T-helper 22 cell (primary cell): ENCODE measurements at places on chromosomes 16 and 17.

DNA sequence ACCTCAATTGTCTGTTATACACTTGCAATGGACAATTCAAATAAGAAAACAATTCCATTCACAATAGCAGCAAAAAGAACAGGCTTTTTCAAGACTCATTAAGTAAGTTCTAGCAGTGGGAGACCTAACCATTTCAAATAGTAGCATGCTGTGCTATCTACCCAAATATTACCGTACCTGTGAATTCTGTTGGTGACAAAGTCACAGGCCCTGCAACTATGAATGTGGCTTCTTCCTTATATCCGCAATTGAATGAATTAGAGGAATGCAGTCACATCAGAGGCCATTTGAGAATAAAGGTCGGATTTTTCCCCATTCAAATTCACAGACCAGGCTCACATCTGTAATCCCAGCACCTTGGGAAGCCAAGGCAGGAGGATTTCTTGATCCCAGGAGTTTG is 800 bp upstream of the NME4 start:
- no peak for DNase-seq

- DNase-seq: no peak
These were observed 79.9 kb upstream of the MON1B start for GRCh38 chr16:77111056-77111565.

DNA sequence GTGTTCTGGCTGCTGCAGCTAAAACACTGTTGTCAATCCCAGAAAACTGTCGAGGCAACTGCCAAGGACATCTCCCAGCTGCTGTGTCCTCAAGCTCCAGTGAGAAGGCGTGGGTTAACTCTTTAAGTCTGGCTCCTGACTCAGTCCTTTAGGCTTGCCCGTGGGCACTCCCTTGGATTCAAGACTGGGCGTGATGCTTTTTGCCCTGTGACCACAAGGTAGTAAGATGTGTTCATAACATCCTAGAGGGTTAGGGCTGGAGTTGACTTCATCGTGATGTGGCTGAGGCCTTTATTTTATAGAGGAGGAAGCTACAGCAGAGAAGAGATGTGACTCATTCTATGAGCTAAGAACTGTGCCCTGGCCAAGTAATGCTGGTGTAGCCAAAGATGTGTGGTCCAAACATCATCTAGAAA is 50.9 kb upstream of the TEKT3 start:
- DNase-seq: no peak

GRCh38 chr17:13777003-13777402 is 175.3 kb upstream of the HS3ST3A1 start:
- no peak for DNase-seq

GRCh38 chr17:48546137-48546923 is 1.4 kb upstream of the HOXB2 start:
- DNase-seq: no peak

DNA sequence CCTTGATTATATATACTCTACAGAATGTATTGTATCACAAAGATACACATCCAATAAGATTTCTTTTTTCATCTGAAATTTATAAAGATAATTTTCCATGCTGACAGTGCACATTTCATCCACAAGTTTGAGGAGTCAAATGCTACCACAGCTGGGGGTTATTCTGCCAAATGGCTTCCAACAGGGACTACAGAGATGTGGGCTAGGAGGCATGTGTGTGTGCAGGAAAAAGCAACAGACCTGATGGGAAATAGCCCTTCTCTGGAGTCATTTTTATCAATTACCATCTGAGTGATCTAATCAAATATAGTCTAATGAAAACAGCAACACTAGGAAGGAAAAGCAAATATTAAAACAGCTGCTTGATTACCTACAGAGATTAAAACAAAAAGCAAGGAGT is 290.5 kb downstream of the CEP112 start:
- no peak for DNase-seq

GRCh38 chr17:19705201-19705600 is 11.2 kb downstream of the SLC47A2 start:
- DNase-seq: no peak

DNA sequence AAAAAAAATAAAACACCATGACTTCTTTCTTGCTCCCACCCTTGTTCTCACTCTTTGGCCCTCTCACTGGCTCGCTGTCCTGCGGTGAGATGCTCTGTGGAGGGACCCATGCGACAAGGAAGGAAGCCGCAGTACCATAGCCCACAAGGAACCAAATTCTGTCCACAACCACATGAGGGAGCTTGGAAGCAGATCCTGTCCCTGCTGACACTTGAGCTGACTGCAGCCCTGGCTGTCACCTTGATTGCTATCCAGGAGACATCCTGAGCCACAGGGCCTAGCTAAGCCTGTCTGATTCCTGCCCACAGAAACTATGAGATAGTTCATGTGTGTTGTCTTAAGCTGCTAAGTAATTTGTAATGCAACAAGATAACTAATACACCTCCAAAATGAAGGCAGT is 4.8 kb upstream of the MT2A start:
- no peak for DNase-seq

GRCh38 chr17:20071824-20072691 is 62.9 kb downstream of the SPECC1 start:
- no peak for DNase-seq

- DNase-seq: no peak
These were observed 558 bp downstream of the HSD3B7 start for GRCh38 chr16:30985401-30986128.

- no peak for DNase-seq
These were observed 115.3 kb downstream of the SNX29 start for GRCh38 chr16:12091569-12092543.

GRCh38 chr16:89561884-89562599 is 1.6 kb downstream of the RPL13 start:
- no peak for DNase-seq

- DNase-seq: no peak
These were observed 4.7 kb downstream of the FAM20A start for GRCh38 chr17:68596411-68596945.

DNA sequence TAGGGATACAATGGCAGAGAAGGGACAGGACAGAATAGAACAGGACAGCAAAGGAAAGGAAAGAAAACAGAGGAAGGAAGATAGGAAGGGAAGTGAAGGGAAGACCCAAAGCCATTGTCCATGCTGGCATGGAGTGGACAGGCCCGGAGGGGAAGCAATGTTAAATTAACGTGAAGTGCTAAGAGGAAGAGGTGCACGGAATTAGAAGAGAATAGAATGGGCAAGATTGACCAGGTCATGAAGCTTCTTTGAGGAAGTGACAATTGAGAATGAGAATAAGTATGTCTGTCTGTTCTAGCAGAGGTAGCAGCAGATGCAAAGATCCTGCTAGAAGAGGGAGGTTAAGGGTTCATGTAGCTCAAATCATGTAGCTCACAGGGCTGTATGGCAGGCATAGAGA is 117.2 kb downstream of the MAF start:
- no peak for DNase-seq

DNA sequence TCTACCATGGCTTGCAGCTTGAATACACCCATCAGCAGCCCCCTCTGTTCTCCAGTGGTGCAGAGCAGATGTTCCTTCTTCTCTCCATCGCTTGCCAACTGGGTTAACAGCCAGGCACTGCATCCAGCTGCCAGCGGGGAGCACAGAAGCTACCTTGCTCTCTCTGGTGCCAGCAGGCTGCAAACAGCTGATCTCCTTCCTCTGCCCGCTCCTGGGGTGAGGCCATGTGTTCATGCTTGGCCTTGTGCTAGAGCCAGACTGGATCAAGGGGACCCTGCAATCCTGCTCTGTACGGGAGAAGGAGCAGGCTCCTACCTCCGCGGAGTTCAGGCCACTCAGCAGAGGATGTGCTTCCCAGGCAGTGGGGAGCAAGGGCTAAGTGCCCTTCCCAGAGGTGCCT is 24.1 kb upstream of the ENGASE start:
- no peak for DNase-seq

DNA sequence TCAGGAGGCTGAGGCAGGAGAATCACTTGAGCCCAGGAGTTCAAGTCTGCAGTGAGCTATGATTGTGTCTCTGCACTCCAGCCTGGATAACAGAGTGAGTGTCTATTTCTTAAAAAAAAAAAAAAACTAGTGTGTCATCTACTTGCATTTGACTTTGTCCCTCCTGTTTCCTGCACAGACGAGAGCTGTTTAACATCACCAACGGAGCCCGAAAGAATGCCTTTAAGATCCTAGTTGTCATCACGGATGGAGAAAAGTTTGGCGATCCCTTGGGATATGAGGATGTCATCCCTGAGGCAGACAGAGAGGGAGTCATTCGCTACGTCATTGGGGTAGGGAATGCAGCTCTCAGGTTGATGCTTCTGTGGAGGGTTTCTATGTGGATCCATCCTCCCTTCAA is 13.4 kb downstream of the ITGAM start:
- DNase-seq: no peak

GRCh38 chr17:33126086-33126485 is 134.4 kb downstream of the SPACA3 start:
- DNase-seq: no peak

- no peak for DNase-seq
These were observed 762 bp downstream of the RAB40B start for GRCh38 chr17:82697808-82698064.

DNA sequence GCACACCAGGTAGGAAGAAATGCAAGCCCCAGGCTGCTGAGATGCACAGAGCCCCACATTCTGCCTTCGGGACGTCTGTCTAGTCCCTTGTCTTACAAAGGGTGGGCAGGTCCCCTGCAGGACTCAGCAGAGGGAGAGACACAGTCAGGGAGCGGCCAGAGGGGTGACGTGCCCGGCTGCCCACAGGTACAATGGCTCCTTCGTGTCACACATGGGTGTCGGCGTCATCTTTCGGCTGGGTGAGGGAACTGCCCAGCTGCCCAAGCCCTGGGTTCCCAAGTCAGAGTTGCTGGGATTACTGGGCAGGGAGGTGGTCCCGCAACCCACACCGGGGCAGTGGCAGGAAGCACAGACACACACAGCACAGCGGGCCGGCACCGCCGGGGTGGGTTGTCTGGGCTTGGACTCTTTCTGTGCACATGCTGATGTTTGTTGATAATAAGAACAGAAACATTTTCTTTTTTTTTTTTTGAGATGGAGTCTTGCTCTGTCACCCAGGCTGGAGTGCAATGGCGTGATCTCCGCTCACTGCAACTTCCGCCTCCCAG is 80.6 kb downstream of the JPH3 start:
- DNase-seq: no peak

- no peak for DNase-seq
These were observed 141.1 kb downstream of the NTN1 start for GRCh38 chr17:9162275-9162985.
